NCI-H1105 treated with DMSO at 0.1 percent for 48 hours (cell line): ENCODE measurements at places on chromosomes 2 and 18.

- DNase-seq = no peak
Measured at GRCh38 chr2:180761224-180761623, 219.2 kb upstream of the UBE2E3 start.

DNA sequence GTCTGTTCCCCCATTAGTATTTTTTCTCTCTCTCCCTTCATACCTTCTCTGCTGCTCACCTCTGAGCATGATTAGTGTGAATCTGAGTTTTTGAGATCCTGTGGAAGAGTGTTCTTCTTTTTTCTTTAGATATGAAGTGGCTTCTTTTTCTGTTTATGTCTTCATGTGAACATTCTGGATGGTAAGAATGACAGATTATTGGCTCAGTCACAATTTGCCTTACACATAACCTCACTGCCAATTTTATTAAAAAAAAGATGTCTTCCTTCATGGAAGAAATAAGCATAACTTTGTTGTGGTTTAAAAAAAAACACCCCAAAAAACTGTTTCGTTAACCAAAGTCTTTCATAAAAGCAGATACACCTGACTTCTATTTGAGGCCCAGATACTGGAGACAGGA, 539.1 kb downstream of the PLCL1 start:
- no peak for DNase-seq

DNA sequence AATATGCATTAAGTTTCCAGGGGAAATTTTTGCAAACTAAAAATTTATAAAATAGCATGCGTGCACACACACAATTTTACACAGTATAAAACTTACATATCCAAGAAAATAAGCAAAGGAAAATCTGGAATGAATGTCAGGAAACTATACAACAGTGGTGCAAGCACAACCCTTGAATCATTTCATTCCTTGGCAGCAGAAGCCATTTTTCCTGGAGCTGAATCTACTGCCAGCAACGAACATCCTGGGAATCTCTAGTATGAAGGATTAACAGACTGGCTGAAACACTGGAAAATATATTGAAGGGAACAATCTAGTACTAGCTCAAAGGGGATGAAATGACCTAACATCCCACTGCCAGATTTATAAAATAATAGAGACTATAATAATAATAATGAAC, 235.3 kb downstream of the DYM start:
- no peak for DNase-seq

- DNase-seq = no peak
Measured at GRCh38 chr2:853203-853870, 97.3 kb upstream of the SNTG2 start.

DNA sequence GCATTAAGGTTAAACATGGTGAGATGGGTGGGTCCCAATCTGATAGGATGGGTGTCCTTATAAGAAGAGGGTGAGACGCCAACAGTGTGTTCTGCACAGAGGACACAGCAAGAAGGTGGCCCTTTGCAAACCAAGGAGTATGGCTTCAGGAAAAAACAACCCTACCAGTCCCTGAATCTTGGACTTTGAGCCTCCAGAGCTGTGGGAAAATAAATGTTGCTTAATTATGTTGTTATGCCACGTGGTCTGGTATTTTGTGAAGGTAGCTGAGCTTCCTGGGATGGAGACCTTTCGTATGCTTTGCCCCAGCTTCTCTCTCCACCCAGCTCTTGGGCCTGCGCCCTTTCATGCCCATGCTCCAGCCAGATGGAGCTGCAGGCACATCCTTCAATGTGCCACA, 114.2 kb upstream of the EPC2 start:
- no peak for DNase-seq
